ENCODE measurements at places on chromosomes 16 and 17.

- DNase-seq: no peak
These were observed 776 bp upstream of the TMEM219 start for GRCh38 chr16:29961127-29961478.

GRCh38 chr16:68902003-68902968 lies 59.0 kb downstream of the TANGO6 start:
- peak; percentile 50 for DNase-seq

DNA sequence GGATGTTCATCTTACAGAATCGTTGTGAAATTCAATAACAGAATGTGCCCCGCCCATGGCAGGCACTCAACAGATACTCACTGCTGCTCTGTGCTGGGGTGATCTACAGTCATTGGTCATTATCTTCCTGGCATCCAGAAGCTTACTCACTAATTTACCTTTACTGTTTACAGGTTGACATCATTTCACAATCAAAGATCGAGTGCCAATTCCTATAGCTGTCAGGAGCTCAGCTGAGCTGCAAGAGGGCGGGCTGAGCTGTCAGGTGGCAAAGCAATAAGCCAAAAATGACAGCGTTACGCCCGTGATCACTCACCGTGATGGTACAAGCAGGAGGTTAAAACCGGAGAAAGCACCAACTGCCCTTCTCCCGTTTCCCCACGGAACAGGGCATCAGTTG lies 51.2 kb downstream of the LITAF start:
- no peak for DNase-seq

DNA sequence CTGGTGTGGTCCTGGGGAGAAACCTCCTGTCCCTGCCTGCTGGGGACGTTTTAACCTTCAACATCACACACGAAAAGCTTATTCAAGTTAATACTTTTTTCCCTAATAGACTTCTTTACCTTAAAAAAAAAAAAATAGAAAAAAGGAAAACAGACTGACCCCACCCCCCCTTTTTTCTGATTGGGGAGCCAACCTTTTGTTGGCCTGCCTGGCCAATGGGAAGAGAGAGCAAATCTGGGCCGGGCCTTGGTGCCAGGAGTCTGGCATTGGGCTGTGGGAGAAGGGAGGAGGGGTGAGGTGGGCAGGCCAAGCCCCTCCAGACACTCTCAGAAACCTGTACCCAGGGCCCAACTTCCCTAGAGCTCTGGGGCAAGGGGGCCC lies 3.0 kb downstream of the CBX8 start:
- peak; percentile 94 for DNase-seq

DNA sequence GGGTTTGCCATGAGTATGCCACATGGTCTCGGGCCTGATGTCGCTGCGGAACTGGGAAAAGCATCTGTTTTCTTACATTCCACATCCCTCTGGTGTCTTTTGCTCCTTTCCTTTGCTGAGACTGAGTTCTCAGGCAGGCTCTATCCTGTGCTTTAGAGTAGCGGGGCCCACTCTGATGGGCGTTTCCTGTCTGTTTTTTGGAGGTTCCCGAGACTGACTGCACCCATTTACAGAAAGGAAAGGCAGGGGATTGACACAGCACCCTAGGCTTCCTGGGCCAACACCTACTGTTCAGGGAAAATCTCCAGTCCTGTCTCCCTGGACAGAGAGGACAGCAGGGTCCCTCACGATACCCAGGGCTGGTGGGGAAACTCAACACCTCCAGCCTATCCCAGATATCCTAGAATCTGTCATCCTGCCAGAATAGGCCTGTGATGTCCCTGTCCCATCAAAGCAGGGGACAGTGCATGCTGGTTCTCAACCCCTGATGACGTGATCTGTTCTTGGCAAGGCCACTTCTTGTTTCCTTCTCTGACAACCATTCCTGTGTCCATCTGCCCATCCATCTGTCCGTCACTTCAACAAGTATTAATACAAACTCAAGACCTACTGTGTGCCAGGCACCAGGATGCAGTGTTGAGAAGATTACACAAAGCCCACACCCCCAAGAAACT lies 42.2 kb downstream of the ACTG1 start:
- DNase-seq: no peak

- no peak for DNase-seq
These were observed 22.4 kb downstream of the NLRP1 start for GRCh38 chr17:5561736-5562571.

DNA sequence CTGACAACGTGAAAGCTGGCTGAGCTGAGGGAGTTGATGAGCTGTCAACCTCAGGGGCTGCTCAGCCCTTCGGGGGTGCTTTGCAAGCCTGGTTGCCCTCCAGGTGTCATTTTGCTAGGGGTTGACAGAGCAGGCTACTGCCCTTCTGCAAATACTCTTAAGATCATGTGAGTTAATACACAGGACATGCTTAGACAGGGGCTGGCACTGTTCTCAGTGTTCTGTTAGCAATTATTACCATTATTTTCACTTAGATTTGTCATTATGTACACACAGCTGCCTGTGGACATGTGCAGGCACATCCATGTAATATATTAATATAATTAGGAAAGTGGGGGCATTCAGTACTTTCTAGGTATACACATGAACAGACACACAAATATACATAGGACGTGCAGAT lies 554.3 kb upstream of the HSBP1 start:
- DNase-seq: no peak

DNA sequence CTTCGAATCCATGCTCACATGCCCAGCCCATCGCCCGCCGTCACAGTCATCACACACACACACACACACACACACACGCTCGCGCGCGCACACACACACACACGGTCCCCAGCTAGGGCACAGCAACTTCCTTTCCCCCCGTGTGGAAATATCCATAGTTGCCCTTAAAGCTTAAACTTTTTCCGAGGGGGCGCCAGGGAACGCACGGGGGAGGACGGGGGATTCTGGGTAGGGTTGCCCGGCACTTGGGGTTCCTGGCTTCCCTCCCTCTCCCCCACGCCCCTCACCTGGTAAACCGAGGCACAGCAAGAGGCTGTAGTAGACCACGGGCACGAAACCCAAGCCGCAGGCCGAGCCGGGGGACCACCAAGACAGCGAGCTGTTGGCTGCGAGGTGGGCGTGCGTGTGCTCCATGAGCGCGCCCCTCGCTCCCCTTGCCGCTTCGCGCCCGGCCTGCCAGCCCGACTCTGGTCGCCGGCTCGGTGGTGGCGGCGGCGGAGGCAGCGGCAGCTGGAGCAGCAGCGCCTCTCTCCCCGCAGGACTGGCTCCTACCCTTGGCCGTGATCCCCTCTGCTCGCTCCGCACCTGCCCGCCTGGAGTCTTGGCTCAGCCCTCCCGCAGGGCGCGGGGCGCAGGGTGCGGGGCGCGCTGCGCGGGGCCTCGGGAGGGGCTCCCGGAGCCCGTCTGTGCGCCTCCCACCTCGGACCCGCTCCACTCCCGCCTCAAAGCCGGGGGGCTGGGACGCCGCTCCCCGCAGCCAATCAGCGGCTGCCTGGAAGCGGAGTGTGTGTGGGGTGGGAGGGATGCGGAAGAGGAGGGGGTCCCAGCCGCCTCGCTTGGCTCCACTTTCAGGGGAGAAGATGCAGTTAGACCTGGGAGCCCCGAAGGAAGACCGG lies at the start of gene GPR139:
TSS of gene GPR139 (minus strand) at position 688 of the 896 bp plus-strand sequence. CDS start at position 414, 274 bp downstream.
- DNase-seq: no peak

- DNase-seq: no peak
These were observed 32.5 kb downstream of the CD300LF start for GRCh38 chr17:74680213-74680612.

DNA sequence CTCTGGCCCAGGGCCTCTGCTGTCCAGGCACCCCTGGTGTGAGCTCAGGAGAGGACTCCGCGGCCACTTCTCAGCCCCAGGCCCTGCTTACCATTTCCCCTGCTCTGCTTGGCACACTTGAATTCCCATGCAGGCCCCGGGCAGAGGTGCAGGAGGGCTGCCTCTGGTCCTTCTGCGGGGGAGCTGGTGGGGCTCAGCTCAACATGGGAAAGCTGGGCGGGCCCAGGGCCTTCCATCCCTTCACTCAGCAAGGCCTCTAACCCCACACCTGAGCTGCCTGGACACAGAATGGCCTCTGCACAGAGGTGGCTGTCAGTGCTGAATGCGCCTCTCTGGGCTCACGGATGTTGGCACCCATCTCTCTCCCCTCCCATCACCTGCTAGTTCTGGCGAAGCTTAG lies 12.5 kb upstream of the RNPS1 start:
- DNase-seq: no peak

- DNase-seq: no peak
These were observed 36.8 kb upstream of the ZC3H18 start for GRCh38 chr16:88533381-88533917.

- DNase-seq: peak; percentile 85
These were observed 1.4 kb upstream of the TOB1 start for GRCh38 chr17:50867363-50868139.

DNA sequence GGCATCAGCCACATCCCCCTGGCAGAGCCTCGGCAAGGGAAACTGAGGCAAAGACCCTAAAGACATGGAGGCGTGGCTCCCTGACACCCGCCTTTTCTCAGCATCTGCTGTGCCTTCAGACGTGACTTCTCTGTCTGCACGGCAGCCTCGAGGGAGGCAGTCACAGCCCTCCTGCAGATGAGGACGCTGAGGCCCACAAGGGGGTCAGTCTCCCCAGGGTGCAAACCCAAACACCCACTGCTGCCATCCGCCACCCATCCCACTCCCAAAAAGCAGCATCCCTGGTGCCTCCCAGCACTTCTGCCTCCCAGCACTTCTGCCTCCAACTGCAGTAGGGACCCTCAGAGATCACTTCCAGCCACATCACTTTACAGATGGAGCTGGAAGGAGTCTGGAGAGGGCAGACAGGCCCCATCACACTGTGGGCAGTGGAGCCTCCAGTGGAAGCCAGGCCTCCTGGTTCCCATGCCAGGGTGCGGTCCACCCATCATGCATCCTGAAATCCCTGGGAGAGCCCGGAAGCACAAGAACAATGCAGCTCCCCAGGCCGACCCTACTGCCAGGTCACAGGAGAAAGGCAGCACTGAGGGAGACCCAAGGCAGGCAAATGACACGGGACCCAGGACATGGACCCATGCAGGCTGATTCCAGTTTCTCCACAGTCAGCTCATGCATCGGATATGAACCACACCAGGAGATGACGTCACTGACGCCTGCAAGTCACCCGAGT lies 23.8 kb downstream of the KDM8 start:
- DNase-seq: no peak

DNA sequence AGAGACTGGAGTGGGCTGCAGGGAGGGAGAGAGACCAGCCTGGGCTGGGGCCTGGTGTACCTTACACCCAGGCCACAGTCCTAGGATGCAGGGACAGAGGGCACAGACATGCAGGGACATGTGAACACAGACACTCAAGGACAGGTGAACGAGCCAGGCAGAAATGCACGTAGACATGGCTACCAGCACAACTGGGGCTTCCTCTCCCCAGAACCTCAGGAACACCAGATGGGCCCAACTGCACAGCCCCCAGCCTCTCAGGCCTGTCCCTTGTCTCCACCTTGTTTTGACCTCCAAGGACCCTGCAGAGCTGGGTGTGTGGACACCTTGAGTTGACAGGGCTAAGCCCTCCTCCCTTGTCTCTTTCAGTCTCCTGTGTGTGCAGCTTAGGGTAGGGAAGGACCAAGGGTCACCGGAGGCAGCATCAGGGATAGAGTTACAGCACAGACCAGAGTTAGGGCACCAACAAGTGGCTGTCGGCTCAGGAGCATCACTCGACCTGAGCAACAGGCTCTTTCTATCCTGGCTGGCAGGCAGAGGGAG lies 9.2 kb downstream of the SEZ6 start:
- no peak for DNase-seq

GRCh38 chr17:30831663-30832437 lies at the start of gene ATAD5:
Gene ATAD5 (plus strand): TSS chr17:30831966. CDS start chr17:30832348, 382 bp downstream.
- DNase-seq: peak; percentile 63

GRCh38 chr17:50908860-50909764 lies 43.0 kb upstream of the TOB1 start:
- DNase-seq: no peak

- DNase-seq: peak; percentile 68
These were observed at the start of gene ADCY7 for GRCh38 chr16:50266337-50267091. Gene ADCY7 (plus strand): TSS chr16:50266551. CDS start chr16:50288180, 21,629 bp downstream.

DNA sequence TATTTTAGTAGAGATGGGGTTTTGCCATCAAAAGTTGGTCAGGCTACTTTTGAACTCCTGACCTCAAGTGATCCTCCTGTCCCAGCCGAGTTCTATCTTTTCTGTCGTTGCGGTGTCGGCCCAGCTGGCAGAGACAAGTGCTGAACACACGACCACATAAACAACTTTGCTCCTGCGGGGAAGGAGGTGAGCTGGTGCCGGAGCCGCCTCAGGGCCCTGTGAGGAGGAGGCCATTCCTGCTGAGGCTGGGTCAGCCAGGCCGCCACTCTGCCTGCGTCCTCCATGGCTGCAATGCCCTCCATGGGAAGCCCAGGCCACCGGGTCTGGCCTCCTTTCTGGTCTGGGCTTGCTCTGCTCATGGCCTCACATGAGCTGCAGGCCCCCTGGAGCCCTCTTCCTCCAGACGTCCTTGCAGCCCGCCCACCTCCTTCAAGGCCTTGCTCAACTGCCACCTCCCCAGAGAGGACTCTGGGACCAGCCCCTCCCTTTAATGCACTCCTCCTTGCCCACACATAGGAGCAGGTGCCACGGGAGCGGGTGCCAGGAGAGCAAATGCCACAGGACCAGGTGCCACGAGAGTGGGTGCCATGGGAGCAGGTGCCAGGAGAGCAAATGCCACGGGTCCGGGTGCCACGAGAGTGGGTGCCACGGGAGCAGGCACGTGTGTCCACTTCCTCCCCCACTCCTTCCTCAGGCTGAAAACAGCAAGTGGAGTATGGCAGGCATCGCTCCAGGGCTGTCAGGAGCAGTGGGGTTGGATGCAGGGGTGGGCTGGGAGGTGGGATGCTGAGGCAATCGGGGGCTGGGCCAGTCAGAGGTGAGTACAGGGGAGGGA lies 28.4 kb upstream of the CBFA2T3 start:
- no peak for DNase-seq

DNA sequence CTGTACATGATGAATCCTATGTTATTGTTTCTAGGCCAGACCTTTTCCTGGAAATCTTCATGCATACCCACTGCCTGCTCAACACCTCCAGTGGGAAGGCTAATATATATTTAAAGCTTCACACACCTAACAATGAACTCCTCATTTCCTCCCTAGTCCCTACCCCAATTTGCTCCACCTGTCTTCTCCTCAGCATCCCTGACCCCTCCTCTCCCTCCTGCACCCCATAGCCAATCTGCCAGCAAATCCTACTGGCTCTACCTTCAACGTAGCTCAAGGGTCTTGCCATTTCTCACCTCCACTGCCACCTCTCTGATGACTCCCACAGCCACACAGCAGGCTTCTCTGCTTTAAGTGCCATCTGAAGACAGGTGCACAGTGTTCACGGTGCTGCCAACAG lies 215.6 kb upstream of the WSB1 start:
- no peak for DNase-seq
